ENCODE measurements at places on chromosomes 7 and 10. TPM values are rescaled to one million over a fixed set of nuclear protein-coding genes. Genes with fewer than 3 reads are reported as not detected.

SFTPA1 gene
- total RNA-seq: 0.91 TPM

ATG9B gene
- 0.55 TPM for total RNA-seq

ADAM22 gene
- 26.4 TPM for total RNA-seq

ITGB8 gene
- total RNA-seq: 48.5 TPM

RBM20 gene
- total RNA-seq: 0.68 TPM

NXPH1 gene
- not detected for total RNA-seq

PNLIP gene
- total RNA-seq: not detected

SLC26A5 gene
- total RNA-seq: 6.2 TPM

FAM171A1 gene
- total RNA-seq: 15.9 TPM

- no peak for DNase-seq
These were observed 89.3 kb upstream of the RNF148 start for GRCh38 chr7:122791959-122792545.

DNA sequence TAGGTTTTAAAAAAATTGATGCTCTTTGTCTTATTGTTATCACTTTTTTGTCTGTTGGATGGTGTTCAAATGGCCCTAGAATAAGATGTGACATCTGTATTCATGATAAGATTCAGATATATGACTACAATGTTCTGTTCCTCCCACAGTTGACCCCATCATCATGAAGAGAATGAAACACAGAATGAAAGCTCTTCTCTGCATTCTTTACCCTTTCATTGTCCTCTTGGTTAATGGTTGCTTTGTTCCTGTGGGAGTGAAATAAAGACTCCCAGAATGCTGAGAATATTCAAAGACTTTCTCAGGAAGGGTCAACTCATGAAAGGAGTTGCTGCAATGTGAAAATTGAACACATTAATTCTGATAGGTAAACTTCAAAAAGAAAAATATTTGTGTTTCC is 1015.8 kb downstream of the SORCS3 start:
- no peak for DNase-seq

GRCh38 chr7:18191341-18191740 is 163.7 kb upstream of the PRPS1L1 start:
- DNase-seq: no peak

DNA sequence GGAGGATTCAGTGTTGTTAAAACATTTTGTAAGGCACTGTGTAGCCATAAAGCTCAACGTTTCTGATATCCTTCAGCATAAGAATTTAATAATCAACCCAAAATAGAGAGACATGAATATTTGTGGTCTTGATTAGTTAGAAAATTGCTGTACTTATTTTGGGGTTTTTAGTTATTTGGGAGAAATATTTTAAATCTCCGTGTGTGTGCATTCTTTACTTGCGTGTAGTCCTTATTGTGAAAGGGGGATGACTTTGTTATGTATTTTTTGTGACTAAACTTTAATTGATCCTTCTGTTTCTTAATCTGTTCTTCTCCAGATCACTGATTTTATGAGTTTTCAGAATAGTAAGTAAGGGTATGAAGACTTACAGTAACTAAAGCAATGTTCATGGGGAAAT is 81.2 kb downstream of the ZNRF2 start:
- DNase-seq: no peak

- DNase-seq: no peak
These were observed 54.8 kb downstream of the TBXAS1 start for GRCh38 chr7:139883814-139884213.

GRCh38 chr7:4959893-4960292 is 906 bp upstream of the MMD2 start:
- DNase-seq: no peak

GRCh38 chr7:148588670-148589131 is 1.9 kb upstream of the C7orf33 start:
- no peak for DNase-seq

- no peak for DNase-seq
These were observed 72.2 kb upstream of the EFCAB10 start for GRCh38 chr7:105653441-105654005.

- DNase-seq: peak; percentile 93
These were observed 40.0 kb downstream of the HK1 start for GRCh38 chr10:69318106-69318866.

DNA sequence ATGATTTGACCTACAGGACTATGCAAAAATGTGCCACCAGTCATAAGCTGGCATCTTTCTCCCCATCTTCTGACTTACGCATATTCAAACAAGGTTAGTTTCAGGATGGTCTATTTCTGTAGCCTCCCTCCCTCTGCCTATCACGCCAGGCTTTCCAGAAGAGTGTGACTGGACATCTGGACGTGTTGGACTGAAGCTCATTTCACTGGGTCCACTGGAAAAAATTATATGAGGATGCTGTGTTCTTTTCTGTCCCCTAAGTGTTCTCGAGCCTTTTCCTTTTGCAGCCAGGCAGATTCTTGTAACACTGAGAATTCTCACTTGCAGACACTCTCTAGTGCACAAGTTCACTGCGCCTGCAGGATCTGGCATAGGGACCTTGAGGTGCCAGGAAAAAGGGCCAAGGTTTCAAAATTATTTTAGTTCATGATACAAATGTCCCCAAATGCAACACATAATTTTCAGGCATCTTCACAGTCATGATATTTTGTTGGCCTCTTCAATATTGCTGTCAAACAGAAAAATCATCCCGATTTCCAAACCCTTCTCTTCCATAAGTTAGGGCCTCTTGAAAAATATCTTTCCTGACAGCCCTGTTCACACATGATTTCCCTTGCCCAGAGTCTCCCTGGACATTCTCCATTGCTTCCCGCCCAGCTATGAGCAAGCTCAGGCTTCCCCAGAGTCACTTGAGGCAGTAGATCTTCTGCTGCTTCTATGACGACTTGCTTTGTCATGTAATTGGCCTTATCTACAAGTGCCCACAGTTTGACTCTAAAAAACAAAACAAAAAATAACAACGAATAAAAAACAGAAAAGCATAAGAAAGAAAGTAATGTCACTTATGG is 170.4 kb downstream of the BMPER start:
- no peak for DNase-seq

GRCh38 chr10:71487726-71488125 is 91.0 kb downstream of the CDH23 start:
- DNase-seq: no peak

- peak; percentile 45 for DNase-seq
These were observed at the start of gene CFTR for GRCh38 chr7:117479225-117480054. TSS of gene CFTR (plus strand) at chr7:117480025. CDS start at chr7:117480095, 70 bp downstream.

DNA sequence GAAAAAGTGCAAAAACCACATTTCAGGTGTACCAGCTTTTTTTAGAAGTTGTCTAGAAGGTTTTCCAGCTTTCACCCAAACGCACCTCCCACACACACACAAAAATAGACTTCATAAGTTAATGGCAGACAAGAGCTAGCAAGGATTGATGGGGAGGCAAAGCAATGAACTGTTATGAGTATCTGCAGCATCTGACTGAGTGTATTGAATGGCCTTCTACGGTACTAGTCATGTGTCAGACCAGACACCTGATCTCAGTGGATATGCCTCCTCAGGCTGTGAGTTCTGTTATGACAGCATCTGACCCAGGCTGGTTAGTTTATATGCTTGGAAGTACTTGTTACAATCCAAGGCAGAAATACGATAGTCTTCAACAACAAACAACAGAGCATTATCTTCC is 406.1 kb upstream of the AUTS2 start:
- no peak for DNase-seq

DNA sequence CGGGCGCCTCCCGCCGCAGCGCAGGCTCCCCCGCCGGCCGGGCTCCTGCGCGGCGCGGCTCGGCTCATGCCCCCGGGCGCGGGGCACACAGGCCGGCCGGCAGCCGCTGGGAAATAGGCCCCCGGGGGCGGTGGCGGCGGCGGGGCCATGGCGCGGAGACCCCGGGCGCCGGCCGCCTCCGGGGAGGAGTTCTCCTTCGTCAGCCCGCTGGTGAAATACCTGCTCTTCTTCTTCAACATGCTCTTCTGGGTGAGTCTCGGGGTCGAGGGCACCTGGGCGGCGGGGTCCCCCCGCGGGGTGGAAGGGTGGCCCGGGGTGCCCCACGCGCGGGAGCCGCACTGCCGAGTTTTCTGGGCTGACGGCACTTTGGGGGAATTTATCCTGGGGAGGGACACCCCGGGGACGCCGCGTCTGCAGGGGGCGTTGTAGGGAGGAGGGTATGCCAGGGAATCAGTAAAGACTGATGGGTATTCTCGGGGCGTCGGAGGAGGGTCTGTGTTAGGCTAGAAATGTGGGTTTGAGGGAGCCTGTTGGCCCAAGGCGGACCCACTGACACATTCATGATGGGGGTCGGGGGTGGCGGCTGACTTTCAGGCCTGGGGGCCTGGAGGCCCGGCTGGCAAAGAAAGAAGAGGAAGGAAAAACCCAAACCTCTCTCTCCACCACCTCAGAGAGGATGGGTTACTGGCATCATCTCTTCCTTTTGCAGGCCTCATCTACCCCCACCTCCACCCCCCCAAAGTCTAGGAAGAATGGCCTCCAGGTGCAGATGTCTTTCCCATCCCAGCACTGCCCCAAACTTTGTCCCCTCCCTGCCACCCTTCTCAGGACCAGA is 544 bp downstream of the TSPAN33 start:
- no peak for DNase-seq

GRCh38 chr7:5578495-5578894 is 154.9 kb upstream of the TNRC18 start:
- DNase-seq: no peak

DNA sequence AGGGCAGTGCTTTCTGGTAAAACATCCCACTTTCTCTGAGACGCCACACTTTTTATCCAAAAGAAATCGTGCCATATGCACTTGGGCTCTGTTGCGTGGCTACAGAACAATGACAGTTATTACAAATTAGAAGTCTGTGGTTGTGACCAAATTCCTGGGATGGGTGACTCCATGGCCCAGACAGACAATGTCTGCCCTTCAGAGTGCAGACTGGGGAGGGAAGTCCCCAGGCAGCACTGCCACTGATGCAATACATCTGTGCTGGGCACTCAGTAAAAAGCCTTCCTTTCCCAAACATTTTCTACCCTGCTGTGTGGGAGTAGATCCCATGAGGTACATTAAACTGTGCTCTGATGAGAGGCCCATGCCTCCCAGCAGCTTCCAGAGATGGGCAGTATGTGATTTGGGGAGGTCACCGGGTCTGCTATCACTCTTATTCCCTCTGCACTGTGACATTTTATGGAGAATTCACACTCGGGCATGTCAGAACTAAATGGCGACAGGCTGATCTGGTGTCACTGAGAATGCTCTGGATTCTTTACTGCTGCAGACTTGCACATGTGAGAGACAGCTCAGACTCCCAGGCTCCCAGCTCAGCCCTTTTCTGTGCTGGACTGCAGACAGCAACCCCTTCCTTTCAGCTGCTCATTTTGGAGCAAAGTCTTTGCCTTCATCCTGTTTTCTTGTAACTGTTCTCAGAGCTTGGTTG is 243.5 kb upstream of the ZNF32 start:
- DNase-seq: no peak

- peak; percentile 85 for DNase-seq
These were observed 22.3 kb downstream of the BZW2 start for GRCh38 chr7:16668049-16668858.

DNA sequence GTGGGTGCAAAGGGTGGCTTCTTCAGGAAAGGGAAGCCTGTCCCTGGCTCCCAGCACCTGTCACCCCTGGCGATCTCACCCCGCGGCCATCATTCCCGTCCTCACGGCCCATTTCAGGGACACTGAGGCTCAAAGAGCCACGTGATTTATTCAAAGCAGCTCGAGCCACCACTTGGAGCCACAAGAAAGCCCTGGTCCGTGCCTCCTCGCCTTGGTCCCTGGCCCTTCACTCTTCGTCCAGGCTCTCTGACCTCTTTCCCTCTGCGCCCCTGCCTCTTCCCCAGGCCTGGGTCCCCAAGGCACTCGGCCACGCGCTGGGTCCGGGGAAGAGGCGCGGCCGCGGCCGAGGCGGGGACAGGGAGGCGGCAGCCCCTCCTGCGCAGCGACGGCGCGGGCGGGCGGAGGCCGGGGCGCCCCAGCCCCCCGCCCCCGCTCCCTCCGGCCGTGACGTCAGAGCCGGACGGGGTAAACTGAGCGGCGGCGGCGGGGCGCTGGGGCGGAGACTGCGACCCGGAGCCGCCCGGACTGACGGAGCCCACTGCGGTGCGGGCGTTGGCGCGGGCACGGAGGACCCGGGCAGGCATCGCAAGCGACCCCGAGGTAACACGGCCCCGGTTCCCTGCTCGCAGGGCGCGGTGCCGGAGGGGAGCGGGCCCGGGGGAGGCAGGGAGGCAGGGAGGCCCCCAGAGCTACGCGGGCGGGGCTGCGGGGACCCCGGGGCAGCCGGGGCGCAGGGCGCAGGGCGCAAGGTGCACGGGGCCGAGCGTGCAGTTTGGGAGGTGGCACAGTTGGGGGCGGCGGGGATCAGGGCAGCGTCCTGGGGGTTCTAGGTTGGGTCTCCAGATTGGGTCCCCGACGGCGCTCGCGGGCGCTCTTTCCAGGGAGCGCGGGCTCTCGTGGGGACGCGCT is at the start of gene SLC18A2:
TSS of gene SLC18A2 (plus strand) at position 494 of the 909 bp plus-strand sequence. CDS start 580 bp downstream, outside the sequence.
- DNase-seq: no peak

DNA sequence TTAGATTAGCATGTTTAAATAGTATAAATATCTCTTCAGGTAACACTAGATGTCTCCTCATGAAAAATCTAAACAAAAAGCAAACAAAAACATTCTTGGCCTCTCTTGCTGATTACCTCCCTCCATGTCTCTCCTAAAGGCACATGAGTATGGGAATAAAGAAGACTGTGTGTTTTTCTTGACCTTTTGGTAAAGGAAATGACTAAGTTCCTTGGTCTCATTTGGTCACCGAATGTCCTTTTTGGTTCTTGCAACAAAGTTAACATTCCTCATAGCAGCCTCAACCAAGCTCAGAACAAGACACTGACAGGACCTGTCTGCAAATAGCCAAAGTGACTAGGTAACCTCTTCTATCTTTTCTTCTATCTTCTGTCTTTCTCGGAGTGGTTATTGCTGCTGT is 35.5 kb downstream of the POM121L12 start:
- no peak for DNase-seq

DNA sequence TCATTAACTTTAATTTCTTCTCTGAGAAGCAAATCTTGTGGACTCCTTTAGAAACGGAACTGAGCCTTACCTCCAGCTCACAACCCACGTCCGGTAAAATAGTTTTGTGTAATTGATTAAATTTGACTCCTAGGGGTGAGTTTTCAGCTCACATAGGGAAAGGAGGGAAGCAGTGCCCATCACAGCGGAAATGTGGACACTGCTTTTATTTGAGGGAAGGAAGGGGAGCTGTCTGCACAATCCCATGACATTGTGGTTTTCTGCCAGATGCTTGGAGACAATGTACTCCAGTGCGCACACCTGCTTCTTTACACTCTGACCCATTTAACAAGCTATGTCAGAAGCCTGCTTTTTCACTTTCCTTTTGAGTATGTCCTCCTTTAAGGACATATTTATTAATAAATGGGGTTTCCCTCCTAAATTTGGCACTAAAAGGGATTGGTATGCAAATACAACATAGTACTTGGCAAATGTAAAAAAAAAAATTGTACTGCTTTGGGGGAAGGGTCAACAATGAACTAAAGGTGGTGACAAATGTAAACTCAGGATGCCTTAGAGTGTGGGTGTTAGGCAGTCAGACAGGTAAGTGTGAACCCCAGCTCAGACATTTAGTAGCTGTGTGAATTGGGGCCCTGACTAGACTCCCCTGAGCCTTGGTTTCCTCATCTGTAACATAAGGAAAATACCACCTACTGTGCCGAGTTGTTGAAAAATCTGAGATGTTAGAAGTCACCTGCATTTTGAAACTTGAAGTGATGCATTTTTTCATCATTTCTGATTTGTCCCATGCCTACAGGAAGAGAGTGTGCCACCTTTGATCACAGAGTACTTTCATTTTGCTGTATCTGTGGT is 90.2 kb upstream of the KLF6 start:
- DNase-seq: no peak

GRCh38 chr7:28940741-28941384 is 17.3 kb downstream of the TRIL start:
- DNase-seq: no peak

Data from ureter (tissue), 1 donor.